ENCODE measurements at places on chromosomes 16 and 17.

GRCh38 chr16:3950343-3951193 lies 70.1 kb upstream of the CREBBP start:
- no peak for DNase-seq

- no peak for DNase-seq
Observed at GRCh38 chr16:78591682-78592103, 492.2 kb downstream of the WWOX start.

GRCh38 chr17:41666237-41666641 lies 22.4 kb upstream of the EIF1 start:
- peak; percentile 89 for DNase-seq

DNA sequence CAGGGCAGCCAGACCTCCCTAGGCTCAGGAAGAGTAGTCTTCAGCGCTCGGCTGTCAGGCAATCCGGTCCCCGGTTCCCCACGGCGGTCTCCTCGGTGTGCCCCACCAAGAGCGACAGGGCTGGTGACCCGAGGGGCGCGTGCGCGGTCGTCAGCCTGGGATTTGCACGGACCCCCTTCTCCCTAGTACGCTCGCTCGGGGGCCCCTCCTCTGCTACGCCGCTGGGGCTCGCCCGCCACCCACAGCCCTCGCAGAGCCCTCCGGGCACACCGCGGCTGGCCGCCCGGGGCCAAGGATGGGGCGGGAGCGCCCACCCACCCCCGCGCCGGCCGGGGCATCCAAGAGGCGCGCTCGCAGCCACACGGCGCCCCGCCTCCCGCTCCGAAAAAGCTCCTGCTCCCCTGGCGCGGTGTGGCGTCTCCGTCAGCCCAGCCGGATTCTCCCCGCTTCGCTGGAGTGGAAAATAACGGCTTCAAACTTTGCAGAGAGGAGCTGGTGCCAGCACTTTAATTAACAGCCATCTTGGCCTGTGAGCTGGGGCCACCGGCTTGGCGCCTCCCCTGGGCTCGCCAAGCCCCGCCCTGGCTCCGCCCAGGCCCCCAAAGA lies 2.1 kb upstream of the C1QL1 start:
- DNase-seq = no peak

DNA sequence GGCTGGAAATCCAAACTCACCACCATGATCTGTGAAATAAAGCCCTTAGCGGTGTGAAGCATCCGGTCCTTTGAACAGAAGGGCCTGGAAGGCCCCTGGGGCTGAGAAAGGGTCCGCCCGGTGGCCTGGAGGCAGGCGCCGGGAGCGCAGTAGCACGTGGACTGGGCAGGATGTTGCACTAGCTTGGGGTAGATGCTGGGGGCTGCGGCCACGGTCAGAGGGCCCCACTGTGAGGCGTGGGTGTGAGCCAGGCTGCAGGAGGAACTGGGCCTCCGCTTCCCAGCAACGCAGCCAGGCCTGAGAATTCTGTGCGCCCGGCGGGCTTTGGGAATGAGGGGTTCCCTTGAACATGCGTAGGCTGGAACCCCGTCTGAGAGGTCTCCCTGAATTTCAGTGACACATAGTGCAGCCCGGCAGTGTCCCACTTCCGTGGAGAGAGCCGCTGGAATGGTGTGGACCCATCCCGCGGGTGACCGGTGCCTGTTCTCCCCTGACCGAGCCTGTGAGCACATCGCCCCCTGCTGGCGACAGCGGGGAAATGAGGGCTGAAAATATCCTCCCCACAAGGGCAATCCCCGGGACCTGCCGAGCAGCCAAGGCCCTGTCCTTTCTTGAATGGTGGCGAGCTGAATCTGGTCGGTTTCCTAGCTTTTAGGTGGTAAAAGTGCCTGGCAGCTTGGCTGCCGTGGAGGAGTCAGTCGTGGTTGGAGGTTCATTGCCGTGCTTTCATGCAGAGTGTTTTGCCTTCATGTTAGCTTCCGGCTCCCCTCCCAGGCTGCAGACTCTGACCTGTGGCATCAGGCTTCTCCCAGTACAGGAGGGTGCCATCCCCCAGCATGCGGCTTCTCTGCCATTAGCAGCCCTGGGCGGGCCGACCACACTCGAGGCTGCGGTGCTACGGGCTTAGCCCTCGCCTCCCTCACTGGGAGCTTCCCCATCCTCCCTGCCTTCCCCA lies 43.8 kb downstream of the DNAJA2 start:
- peak; percentile 76 for DNase-seq

- DNase-seq = no peak
Observed at GRCh38 chr16:18969855-18970240, 13.9 kb upstream of the TMC7 start.

DNA sequence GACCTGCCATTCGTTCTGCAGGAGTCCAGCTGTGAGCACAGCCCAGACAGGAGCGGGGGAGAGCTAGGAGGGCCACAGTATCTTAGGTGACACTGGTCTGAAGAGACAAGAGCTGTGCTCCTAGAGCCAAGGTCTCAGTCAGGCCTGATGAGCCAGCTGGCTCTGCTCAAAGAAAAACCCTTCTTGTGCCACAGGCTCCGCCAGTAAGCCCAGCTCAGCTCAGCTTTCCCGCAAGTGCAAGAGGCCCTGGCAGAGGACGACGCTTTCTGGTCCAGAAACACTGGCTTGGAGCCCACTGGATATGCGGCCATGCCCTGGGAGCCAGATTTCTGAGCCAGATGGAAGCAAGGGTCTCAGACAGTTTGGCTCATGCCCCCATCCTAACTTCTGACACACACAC lies 23.9 kb downstream of the PEMT start:
- DNase-seq = no peak

DNA sequence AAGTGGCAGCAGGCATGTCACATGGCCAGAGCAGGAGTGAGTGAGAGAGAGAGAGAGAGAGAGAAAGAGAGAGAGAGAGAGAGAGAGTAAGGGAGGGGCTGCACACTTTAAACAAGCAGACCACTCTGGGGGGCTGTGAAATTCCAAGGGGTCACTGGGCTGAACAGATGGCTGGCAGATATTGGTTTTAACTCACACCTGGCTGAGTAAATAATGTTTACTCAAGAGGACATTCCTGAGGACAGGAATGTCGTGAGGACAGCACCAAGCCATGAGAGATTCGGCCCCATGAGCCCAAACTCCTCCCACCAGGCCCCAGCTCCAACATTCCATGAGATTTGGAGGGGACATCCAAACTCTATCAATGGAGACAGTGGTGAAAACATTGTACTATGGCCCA lies 269.7 kb downstream of the CBLN1 start:
- no peak for DNase-seq

DNA sequence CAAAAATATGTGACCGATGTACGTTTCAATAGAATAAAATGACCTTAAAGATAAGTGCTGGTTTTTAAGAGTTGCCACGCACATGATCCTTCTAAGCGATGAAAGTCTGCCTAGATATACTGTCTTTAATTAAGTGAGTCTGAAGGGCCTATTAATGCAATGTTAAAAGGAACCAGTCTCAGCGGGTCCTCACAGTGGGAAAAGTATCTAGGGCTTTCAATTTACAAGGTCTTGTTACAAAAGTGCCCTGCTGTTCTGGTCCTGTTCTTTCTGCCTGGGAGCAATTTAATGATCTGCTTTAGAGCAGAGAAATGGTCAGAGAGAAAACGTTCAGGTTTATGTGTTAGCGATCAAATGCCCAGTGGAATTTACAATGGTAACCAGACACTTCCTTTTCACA lies 864.0 kb downstream of the KCNJ2 start:
- no peak for DNase-seq

- peak; percentile 84 for DNase-seq
Observed at GRCh38 chr16:30473231-30474073, 910 bp downstream of the ITGAL start.

- no peak for DNase-seq
Observed at GRCh38 chr16:68564382-68564985, 25.4 kb downstream of the ZFP90 start.

GRCh38 chr16:80142281-80142680 lies 398.5 kb upstream of the DYNLRB2 start:
- no peak for DNase-seq

- no peak for DNase-seq
Observed at GRCh38 chr17:37117373-37118142, 168.8 kb downstream of the AATF start.

DNA sequence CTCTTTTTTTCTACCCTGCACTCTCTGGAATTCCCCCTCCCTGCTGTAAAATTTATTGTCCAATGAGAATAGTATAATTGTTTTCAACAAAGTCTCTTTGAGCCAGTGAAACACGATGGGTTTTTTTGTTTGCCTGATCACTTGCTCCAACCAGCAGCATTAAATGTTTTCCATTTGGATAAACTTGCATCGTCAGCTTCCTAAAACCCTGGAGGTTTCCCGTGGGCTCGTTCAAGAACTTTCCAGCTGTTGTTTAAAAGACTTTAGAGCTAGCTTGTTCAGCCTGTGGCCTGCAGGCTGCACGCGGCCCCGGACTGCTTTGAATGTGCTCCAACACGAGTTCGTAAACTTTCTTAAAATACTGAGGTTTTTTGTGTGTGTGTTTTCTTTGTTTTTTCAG lies 14.9 kb downstream of the NAGPA start:
- no peak for DNase-seq

GRCh38 chr16:74275031-74275636 lies 21.5 kb upstream of the PSMD7 start:
- DNase-seq = no peak

GRCh38 chr16:65010125-65010524 lies 111.7 kb downstream of the CDH11 start:
- no peak for DNase-seq

DNA sequence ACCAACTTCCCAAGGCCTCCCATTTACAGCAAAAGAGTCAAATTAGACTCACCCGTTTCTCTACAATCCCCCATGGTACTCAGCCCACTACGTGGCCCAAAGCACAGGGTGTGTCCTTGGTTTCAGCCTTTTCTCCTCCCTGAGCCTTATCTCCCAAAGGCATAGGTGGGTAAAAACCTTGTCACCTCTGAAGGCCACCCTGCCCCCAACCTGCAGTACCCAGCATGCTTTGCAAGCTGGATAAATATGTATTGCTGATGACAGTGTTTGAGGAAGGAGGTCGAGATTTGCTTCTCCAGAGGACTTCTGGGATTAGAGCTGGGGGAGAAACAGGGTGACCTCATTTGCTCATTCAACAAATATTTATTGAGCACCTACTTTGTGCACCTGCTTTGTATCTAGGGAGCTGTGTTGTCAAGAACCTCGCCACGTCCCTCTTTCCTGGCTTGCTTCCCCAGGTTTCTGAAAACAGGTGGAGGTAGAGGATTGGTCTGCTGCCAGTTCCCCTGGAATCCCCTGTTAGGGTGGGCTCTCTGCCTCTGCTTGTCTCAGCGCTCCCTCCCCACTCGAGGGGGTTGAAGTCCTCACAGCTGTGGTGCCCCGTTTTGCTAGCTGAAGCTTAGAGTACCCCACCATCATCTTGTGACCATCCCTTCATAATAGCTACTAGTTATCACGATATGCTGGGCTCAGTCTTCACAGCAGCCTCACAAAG lies 3.0 kb downstream of the LASP1 start:
- DNase-seq = no peak

DNA sequence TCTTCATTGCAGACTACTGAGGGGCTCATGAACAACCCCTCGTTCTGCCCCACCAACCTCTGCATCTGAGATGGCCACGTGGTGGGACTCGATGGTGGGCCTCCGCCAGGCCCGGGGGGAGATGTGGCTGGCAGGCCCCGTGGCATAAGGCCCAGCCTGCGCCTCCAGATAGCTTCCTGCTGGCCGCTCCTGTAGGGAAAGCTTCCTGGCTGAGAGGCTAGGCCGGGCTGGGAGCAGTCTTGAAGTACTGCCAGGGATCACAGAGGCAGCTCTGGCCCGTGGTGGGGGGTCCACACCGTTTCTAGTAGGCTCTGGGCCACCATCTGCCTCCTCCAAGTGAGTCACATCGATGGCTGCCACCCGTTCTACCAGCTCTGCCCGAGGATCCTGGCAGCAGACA lies 7.6 kb downstream of the CAMKK1 start:
- DNase-seq = no peak

DNA sequence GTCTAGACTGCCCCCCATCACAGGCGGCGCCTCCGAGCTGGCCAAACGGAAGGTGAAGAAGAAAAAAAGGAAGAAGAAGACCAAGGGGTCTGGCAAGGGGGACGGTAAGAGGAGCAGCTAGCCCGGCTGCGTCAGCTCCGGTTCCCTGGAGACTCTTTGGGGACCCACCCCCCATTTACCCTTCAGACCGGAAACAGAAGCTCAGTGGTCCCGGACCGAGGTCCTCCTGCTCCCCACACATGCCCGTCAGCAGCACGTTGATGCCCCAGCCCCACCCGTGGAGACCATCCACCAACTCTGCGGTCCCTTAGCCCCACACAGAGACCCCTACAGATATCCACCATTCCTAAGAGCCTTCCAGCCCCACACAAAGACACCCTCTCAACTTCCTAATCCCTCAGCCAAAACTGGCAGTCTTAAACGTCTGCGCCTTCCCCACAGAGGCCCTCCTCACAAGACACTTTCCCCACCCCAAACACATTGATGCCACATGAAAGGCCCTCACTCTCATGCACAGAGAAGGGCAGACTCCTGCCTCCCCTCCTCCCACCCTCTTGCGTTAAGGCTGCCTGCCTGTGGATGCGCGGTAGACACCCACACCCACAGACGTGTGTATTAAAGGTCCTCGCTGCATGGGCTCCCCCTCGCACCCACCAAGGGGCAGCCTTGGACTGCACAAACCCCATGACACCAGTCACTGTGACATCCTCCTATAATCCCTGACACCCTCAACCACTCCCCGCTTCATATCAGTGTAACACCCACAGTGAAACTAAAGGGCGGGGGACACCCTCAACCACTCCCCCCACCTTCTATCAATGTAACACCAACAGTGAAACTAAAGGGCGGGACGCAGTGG lies 58.2 kb upstream of the RPH3AL start:
- peak; percentile 84 for DNase-seq

DNA sequence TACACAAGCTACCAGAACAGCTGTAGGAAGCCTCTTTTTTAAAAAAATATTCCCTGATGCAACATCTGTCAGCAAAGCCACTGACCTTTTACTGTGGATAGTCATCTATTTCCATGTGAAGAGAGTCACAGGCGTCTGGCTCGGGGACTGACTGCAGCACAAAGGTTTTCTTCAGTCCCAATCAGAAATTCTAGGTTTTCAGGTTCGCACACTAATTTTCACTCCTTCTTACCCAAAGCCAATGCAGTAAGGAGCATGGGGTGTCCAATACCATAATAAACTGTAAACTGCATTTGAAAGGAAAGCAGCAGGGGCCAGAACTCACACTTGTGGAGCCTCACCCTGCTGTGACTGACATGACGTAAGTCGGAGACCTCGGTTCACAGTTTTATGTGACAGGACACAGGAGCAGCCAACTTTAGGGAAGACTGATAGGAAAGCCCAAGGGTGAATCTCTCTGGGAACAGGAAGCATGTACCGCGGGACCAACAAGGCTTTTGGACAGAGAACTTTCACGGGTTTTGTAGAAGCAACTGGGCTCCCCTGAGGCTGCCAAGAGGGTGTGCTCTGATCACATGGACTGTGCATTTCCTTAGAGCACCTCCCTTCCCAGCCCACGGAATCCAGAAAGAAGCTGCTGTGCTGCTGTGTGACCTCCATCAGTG lies 9.1 kb upstream of the TMEM100 start:
- DNase-seq = no peak

- DNase-seq = no peak
Observed at GRCh38 chr16:49594685-49595498, 221.3 kb downstream of the C16orf78 start.

Measured in natural killer cell treated with Interleukin-12 subunit alpha and Interleukin-12 subunit beta and Interleukin-15 and Interleukin-18, amount 100 ng/mL, for 72 hours (primary cell).